Heart left ventricle (tissue), 16 donors: ENCODE measurements at places on chromosomes 16 and 17. TPM values are rescaled to one million over a fixed set of nuclear protein-coding genes. Genes with fewer than 3 reads are reported as not detected.

Gene CACNG1
- not detected for total RNA-seq

Gene IRF8
- 4.1 TPM for total RNA-seq

Gene ADAD2
- 0.72 TPM for total RNA-seq

Gene UTS2R
- total RNA-seq: 1.7 TPM

Gene TBC1D3
- total RNA-seq: not detected

Gene PLD6
- 8.6 TPM for total RNA-seq

- no peak overlapping the region for H3K27ac ChIP-seq
- H3K4me1 ChIP-seq: no peaks in the 10 kb centered on the region
- H3K4me3 ChIP-seq: no peak overlapping the region
- no peaks in the 10 kb centered on the region for H3K36me3 ChIP-seq
Observed at GRCh38 chr16:64356267-64356666, 765.6 kb downstream of the CDH11 start.

DNA sequence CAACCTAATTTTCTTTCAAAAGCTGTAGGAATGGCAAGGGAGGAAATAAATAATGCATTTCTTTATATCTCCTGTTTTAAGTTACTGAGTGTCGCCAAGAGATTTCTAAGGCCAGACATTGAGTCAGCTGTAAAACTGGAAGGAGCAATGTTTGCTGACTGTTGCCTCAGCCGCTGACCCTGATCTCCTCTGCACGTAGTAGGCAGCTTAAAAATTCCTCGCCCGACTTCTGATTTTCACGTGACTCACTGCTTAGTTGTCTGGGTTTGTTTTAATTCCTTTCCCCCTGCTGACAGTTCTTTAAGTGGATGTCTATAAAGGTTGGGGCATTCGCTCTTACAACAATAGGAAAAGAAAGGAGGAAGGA lies 100.6 kb downstream of the WWOX start:
- H3K4me3 ChIP-seq: no peak overlapping the region
- DNase-seq: no peak
- H3K27me3 ChIP-seq: no peaks in the 10 kb centered on the region
- peaks cover 4% of the 10 kb centered on the region for H3K4me1 ChIP-seq
- no peaks in the 10 kb centered on the region for H3K36me3 ChIP-seq

DNA sequence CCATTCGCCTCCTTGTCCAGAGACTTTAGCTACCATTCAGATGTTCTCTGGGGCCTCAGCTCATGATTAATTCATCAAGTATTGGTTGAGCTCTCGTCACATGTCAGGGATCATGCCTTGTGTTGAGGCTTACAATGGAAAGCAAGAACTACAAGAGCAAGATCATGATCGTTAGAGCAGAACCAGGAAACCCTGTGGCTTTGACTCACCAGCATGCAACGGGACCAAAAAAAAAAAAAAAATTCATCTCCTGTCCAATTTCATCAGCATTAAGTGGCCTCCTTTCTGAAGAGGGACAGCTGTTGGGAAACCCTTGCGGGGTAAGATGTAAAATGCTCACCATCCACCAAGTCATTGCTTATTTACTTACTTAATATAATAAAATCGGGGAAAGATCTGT lies 12.1 kb upstream of the USP10 start:
- H3K27me3 ChIP-seq: peaks cover 2% of the 10 kb centered on the region
- no peak overlapping the region for H3K27ac ChIP-seq
- H3K4me1 ChIP-seq: no peaks in the 10 kb centered on the region
- no peak overlapping the region for H3K4me3 ChIP-seq
- no peaks in the 10 kb centered on the region for H3K36me3 ChIP-seq
- DNase-seq: no peak

GRCh38 chr16:86292171-86292775 lies 218.1 kb upstream of the FOXF1 start:
- H3K4me3 ChIP-seq: no peak overlapping the region
- H3K36me3 ChIP-seq: no peaks in the 10 kb centered on the region
- peaks cover 95% of the 10 kb centered on the region for H3K27me3 ChIP-seq
- no peaks in the 10 kb centered on the region for H3K4me1 ChIP-seq
- DNase-seq: no peak

GRCh38 chr17:71380535-71380934 lies 740.3 kb upstream of the SOX9 start:
- DNase-seq: no peak
- H3K36me3 ChIP-seq: no peaks in the 10 kb centered on the region
- no peak overlapping the region for H3K27ac ChIP-seq
- no peaks in the 10 kb centered on the region for H3K27me3 ChIP-seq
- H3K4me1 ChIP-seq: no peaks in the 10 kb centered on the region
- no peak overlapping the region for H3K4me3 ChIP-seq

DNA sequence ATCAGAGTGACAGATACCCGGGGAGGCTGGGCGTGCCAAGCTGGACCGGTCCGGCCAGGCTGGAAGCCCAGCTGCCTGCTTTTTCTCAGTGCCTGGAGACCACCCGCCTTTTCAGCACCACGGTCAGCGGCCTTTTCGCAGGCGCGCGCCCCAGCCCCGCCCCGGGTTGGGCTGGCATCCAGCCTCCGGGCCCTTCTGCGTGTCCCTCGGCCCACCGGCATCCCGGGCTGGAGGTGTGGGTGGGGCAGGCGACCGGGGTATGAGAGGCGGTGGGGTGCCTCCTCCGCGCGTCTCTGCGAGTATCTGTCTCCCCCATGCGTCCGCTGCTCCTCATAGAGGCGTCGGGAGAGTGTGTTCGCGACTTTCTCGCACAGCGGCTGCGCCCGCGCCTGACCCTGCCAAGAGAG lies 102.5 kb downstream of the MRM1 start:
- H3K4me1 ChIP-seq: no peaks in the 10 kb centered on the region
- peak; percentile 77 for DNase-seq
- H3K36me3 ChIP-seq: no peaks in the 10 kb centered on the region
- no peak overlapping the region for H3K27ac ChIP-seq

GRCh38 chr17:8408371-8408770 lies 10.7 kb upstream of the RNF222 start:
- peaks cover 9% of the 10 kb centered on the region for H3K4me1 ChIP-seq
- H3K27ac ChIP-seq: no peak overlapping the region
- no peaks in the 10 kb centered on the region for H3K36me3 ChIP-seq
- H3K4me3 ChIP-seq: no peak overlapping the region
- H3K27me3 ChIP-seq: no peaks in the 10 kb centered on the region
- DNase-seq: no peak

- H3K4me1 ChIP-seq: peaks cover 7% of the 10 kb centered on the region
- no peak overlapping the region for H3K4me3 ChIP-seq
- no peaks in the 10 kb centered on the region for H3K36me3 ChIP-seq
- H3K27ac ChIP-seq: no peak overlapping the region
- DNase-seq: no peak
Observed at GRCh38 chr16:27208796-27209195, 5.5 kb downstream of the KDM8 start.

GRCh38 chr17:30534298-30534697 lies 57.1 kb downstream of the GOSR1 start:
- no peak overlapping the region for H3K4me3 ChIP-seq
- no peak overlapping the region for H3K27ac ChIP-seq
- H3K4me1 ChIP-seq: no peaks in the 10 kb centered on the region

- H3K4me3 ChIP-seq: peak within 1 kb of the TSS; percentile 24
- H3K36me3 ChIP-seq: no peaks in the 10 kb centered on the region
- H3K27me3 ChIP-seq: peaks cover 100% of the 10 kb centered on the region
- H3K4me1 ChIP-seq: peaks cover 11% of the 10 kb centered on the region
- no peak within 1 kb of the TSS for H3K27ac ChIP-seq
Observed at GRCh38 chr16:3187798-3188674, at the start of gene OR1F1. Gene OR1F1, plus strand, starts transcription at chr16:3188204.
